ENCODE measurements at places on chromosomes 2 and 18.
A peak's percentile ranks its signal among the peaks of the same experiment; 100 is the strongest.

DNA sequence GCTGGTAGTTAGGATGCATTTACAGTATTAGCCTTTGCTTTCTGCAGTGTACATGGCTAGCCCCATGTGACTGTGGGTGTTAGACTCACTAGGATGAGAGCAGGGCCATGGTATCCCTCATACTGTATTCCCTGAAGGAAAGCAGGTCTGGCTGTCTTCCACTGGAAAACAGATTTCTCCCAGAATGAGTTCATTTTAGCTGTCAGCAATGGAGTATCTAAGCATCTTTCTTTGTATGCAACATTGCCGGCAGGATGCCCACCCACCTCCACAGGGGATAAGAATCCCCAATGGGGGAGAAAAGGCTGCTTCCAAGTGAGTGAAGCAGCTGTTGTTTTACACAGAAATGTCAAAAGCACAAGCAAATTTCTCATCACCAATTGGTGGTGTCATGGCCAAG is 142.7 kb upstream of the KLHL14 start:
- DNase-seq = no peak

- no peak for DNase-seq
These were observed 304.1 kb upstream of the ERBB4 start for GRCh38 chr2:212842544-212843185.

DNA sequence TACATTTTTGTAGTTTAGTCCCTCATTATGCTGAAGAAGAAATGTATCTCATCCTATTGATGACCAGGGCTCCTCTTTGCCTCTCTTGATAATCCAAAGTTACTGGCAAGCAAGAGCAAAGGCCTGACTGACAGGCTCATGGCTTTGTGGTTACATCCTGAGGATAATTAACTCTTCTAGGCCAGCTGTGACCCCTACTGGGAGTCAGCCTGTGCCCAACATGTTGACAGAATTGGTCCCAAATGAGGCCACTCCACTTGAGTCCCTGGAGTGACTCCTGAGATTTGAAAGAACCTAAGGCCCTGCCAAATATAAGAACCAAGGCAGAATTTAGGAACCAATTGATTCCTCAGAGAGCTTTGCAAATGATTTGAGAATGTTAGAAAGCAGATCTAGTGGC is 973.8 kb upstream of the CELF4 start:
- DNase-seq = peak; percentile 54

DNA sequence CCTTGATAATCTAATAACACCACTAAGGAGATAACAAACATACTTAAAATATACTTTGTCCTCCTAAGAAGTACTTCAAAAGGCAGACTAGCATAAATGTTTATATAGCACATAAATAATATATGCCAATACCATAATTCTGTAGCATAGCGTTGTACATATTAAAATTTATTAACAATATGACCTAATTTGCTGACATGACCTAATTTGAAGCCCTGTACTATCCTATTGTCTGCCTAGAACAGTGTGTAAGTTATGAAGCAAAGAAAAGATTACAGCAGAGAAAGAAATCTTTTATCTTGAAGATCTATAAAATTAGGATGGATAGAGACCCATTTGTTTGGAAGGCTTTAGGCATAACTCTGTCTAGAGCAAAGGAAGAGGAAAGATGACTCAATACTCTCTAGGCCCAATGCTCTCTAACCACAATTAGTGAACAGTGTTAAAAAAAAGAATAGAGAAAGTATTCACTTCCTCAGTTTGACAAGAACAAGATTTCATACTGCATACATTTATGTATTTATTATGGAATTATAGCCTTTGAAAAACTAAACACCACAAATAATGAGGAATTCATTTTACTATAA is 231.3 kb downstream of the ZRANB3 start:
- DNase-seq = no peak

GRCh38 chr2:69584127-69584889 is 59.2 kb downstream of the AAK1 start:
- no peak for DNase-seq

- no peak for DNase-seq
These were observed 142.1 kb downstream of the ASXL3 start for GRCh38 chr18:33720133-33720532.

- DNase-seq = no peak
These were observed 99.1 kb upstream of the ARHGAP15 start for GRCh38 chr2:143030127-143030526.

GRCh38 chr2:64989982-64990614 is 899 bp downstream of the SLC1A4 start:
- DNase-seq = peak; percentile 23

DNA sequence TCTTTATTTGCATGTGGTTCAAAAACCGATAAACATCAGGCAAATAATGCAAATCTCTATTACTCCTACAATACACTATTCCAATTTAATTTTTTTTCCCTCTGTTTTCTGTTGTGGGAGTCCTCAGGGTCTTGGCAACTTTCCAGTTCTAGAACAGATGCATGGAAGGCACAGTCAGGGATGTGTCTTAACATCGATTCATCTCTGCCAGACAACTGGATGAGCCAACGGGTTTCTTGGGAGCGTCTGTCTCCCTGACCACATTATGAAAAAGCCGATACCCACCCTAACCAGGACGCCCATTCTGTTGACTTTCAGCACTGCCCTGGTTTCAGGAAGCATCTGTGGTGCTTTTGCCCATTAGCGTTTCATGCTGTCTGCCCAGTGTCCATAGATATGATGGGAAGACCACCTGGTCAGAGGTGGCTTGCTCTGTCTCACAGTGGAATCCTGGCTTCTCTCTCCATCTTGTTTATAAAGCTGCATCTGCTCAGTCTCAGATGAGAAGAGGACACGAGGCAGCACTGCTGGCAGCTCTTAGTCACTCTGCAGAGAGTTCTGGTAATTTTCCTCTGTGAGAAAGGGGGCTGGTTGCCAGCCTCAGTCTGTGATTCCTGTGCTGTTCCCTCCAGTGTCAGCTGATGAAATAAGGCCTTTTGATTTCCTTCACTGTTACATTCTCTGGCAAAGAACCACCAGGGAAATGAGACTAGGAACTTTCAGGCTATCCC is 57.9 kb upstream of the KCNE4 start:
- no peak for DNase-seq

- DNase-seq = no peak
These were observed 661 bp upstream of the MGAT5 start for GRCh38 chr2:134253117-134253704.

DNA sequence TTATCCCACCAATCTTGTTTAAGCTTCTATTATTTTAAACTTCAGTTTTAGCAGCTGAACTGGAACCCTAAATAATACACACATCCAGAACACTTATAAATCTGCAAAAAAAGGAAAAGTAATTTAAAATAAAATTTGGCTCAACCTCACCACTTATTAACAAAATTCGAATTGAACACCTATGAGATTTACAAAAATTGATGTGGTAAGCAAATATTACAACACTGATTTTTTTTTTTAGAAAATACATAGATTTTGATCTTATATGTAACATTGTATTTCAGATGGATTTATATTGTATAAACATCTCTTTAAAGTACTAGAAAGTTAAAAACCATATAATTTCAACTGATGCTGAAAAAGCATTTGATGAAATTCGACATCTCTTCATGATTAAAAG is 81.3 kb upstream of the DYNAP start:
- no peak for DNase-seq
